ENCODE measurements at places on chromosomes 3 and 15.

DNA sequence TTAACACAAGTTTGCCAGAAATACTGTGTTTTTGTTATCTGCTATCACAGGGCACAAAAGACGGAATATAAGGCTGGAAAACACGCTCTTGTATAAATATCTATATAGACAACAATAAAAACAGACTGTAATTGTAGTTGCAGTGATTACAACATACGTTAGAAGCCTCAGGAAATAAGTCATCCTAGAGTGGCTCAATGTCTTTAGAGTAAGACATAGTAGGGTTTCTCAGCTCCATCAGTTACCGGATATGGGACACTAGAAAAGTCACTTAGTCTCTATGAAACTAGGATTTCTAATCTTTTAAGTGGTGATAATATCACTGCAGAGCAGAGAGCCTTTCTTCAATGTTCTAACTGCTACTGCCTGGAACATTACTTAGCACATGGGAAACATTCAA, 208.8 kb downstream of the STAG1 start:
- no peak for DNase-seq

- no peak for DNase-seq
Measured at GRCh38 chr3:72087420-72087819, 302.5 kb upstream of the PROK2 start.

DNA sequence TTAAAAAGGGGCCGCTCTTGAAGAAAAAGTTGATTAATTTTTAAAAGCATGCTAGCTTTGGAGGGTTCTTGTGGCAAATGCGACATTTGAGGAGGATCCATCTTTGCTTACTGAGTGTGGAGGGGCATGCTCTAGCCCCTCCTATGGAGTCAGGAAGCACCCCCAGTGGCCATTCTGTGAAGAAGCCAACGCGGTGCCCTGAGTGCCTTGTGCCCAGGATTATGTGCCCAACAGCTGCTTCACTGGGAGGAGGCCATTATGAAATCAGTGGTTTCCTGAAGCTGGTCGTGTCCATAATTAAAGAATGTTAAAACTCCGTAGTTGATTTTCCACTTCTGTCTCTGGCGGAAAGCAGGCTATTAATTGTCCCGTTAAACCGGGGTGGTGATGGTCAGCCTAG, 69.1 kb upstream of the TNFAIP8L3 start:
- DNase-seq: no peak

- DNase-seq: no peak
Measured at GRCh38 chr3:156379327-156379726, 175.6 kb downstream of the SSR3 start.

DNA sequence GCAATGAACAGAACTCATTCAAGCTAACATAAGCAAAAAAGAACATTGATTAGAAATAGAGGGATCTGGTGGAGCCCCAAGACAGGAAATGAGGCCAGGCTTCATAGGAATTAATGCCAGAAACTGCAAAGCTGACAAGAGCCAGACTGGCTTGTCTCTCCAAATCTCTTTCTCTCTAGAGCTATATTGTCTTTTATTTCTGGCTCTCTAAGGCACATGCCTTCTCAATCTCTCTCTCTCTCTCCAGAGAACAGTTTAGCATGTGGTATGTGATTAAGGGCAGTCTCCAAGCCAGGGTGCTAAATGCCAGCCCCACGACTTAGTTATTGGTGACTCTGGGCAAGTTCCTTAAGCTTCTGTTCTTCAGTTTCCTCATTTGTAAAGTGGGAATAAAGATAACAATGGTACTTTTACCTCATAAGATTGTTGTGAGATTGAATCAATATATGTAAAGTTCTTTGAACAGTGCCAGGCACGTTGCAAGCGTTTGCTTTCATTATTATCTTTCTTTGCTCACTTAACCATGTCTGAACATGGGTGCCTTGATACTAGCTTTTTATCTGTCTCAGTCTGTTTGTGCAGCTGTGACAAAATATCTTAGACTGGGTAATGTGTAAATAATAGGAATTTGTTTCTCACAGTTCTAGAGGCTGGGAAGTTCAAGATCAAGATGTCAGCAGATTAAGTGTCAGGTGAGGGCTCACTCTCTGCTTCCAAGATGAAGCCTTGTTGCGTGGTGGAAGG, 123.2 kb downstream of the BDH1 start:
- DNase-seq: no peak

GRCh38 chr3:184322731-184323487, 8.5 kb downstream of the EIF4G1 start:
- no peak for DNase-seq

DNA sequence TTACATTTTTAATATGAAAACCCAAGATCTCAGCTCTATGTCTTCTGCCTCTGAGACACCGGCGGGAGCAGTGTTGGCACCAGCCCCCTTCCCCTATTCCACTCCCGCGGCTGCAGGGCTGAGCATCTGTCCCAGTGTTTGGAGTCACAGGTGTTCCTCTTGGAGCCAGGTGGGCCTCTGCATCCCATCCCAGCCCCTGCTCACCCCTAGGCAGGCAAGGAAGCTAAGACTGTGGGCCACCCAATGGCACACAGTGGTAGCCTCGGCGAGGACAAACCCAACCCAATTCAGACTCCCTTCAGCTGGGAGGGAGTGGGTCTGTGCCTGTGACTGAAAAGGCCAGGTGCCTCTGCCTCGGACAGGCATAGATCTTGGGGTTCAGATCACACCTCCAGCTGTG, 3.1 kb downstream of the CHST13 start:
- no peak for DNase-seq

GRCh38 chr3:168250415-168250861, 154.7 kb upstream of the GOLIM4 start:
- no peak for DNase-seq

DNA sequence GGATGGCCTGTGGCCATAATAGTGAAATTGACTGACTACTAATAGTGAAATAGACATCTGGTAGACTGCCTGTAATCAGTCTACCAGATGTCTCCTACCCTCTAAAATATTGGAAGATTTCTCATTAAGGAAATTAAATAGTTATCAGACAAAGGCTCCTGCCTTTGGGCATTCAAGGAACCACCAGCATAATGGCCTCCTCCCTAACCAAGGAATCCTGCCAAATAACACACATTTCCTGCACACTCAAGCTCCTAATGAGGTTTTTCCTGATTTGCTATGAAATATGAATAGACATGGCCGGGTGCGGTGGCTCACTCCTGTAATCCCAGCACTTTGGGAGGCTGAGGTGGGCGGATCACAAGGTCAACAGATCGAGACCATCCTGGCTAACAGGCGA, 14.6 kb downstream of the NUSAP1 start:
- DNase-seq: no peak

DNA sequence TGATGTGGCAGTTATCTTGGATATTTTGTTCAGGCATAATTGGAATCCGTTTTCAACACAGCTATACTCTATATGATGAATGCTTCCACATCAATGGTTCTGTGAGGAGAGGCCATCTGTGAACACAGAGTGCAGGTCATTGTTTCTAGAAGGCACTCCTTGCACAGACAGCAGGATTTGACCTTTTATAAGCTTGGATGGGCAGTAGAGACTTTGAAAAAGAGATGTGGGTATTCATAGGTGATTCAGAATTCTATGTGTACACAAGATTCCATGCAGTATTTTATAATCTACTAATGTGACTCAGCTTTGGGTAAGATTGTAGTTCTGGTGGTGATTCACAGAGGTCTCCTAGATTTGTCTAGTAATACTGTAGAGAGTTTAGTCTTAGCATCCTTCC, 12.5 kb downstream of the ARPP21 start:
- DNase-seq: peak; percentile 50

DNA sequence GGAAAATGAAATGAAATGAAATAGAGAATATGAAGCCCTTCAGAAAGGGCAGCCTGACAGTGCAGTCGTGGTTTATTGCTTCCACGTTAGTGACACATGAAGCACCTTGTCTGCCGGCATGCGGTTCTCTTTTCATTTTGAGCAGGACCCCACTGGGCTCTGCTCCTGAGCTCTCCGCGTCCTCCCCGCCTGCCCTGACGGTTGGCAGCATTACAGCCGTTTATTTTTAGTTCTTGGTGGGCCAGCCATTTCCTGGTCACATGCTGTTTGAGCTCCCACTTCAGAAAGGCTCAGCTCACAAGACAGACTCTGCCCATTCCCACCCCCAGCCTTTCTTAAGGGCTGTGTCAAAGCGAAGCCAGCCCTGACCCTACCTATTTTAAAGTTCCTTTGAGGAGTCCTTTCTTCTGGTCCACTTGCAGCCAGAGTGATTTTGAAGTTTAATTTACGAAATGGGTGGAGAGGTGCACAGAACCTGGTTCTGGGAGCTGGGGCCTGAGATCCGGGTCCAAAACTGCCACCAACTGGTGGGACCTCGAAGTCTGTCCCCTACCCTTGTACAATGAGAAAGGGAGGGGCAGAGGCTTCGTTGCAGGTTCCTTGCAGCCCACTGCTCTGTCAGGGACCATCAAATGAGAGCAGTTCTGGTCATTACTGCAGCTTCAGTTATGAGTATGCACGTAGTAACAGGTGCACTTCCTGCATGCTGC, 60.1 kb downstream of the MGLL start:
- no peak for DNase-seq

DNA sequence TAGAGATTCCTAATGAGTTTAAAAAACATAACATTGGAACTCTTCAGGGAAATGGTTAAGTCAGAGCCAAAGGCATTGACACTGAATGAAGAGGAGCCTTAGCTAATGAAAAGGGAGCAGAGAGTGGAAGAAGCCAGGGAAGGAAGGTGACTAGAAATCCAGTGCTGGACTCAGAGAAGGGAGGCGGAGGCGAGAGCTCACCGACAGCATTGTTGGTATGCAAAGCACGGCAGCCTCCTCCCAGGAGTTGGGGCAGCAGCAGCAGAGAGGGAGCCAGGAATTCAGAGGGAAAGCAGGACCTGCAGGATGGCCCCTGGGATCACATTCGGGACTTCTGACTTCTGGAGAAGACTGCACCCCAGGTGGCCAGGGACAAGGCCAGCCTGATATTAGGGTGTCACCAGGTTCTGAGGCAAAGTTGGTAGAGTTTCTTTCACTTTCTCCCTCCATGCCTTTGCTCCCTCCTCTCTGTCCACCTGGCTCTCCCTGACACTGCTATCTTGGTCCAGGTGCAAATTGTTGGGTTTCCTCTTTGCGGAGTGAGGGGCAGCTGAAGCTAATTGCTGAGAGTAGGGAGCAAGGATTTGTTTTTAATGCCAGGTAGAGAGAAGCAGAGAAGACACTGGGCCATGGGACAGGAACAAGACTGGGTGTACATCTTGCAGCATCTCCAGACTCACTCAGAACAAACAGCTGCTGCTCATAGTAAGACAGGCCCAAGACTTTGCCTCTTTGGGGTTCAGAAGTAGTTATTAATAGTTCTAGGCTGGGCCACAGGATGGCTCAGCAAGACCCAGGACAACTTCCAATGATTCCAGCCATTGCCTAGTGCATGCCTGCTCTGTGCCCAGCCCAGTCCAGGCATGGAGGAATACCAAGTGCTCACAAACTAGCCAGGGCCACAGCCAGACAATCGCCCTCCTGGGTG, 157.9 kb downstream of the TLE3 start:
- no peak for DNase-seq

GRCh38 chr15:68012911-68013310, 41.2 kb upstream of the PIAS1 start:
- DNase-seq: no peak

DNA sequence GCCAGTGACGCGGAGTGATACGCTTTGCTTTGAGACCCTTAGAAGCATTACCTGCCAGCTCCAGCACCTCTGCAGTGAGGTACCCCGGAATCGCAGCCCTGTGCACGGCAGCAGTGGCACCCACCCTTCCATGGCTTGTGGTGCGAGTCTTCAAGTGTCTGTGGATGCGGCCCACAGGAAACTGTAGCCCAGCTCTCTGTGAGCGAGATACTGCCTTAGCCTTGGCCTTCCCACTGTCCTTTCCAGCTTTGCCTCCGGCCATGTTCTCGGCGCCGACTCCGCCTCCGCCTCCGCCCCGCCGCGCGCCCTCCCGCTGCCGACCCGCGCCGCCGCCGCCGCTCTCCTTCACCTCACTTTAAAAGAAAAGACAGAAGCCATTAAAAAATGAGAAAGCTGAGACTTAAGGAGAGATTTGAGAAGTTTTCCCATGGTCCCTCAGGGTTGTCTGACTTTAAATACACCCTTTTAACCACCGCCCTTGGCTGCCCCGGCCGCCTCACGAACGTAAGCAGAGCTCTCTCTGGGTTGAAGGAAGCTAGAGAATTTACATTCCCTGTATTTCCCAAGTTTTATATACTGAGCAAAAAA, 78.5 kb upstream of the FAM174B start:
- DNase-seq: peak; percentile 88

- no peak for DNase-seq
Measured at GRCh38 chr15:56202701-56203100, 41.0 kb downstream of the RFX7 start.

DNA sequence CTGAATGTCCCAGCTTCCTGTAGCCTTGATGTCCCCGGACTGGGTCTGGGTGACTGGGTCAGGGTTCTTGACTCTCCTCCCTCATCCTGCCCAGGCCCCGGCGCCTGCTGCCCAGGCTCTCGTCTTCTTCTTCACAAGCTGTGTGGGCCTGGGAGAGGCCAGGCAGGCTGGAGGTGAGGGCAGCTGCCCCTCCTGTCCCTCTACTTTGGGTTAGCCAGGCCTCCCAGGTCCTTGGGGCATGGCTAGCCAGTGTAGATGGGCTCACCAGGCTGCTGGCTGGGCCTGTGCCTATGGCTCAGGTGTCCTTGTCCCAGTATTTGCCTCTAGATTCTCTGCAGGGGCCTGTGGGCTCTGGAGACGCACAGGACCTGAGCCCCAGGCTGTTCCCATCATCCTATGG, 31.8 kb downstream of the TKT start:
- no peak for DNase-seq

GRCh38 chr3:196989721-196990262, 21.2 kb upstream of the PIGZ start:
- DNase-seq: no peak

- peak; percentile 61 for DNase-seq
Measured at GRCh38 chr3:108477511-108478147, 32.8 kb downstream of the MYH15 start.

- no peak for DNase-seq
Measured at GRCh38 chr3:138389841-138390581, 41.6 kb downstream of the MRAS start.

GRCh38 chr3:100426067-100426682, 24.8 kb downstream of the LNP1 start:
- no peak for DNase-seq

DNA sequence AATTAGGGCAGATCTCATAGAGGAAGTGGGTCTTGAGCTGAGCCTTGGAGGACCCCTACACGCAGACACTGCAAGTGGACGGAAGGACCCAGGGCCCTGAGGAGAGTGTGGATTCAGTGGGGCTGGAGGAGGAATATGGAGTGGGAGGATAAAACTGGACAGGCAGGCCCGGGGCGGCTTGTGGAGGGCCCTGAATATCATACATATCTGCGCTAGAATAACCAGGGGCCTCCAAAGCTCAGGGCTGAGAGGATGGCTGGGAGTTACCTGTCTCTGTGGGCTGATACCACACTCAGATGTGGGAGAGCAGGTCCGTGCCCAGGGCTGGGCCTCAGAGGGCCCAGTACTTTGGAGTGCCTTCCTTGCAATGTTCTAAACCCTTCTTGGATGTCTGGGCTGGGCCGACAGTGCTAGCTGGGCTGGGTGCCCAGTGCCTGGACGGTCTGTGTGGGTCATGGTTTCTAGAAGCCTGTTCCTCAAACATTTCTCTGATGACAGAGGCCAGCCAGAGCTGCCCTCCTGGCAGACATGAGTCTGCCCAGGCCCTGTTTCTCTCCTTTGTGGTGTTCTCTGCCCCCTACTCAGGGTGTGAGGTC, 29.6 kb downstream of the CHRD start:
- DNase-seq: no peak
